Left lung (tissue), 14 donors: ENCODE measurements at places on chromosomes 4 and X. TPM values are rescaled to one million over a fixed set of nuclear protein-coding genes. Genes with fewer than 3 reads are reported as not detected.

PHEX gene
- polyA plus RNA-seq, result 10.2 TPM

DNA sequence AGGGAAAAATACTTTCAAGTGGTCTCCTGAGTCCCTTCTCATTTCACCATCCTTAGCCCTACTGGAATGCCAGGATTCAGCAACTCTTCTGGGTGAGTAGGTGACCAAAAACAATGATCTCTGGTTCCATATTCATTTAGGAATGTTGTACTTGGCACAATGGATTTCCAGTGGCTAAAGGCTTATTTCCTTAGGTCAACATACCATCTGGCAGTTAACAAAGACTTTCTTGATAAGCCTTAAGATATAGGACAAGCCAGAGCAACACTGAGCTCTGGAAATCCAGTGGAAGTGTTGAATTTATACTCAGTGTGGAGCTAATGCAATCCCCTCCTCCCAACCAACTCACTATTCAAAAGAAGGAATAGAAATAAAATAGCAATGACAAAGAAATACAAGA lies 139.4 kb upstream of the EMCN start:
- no peaks in the 10 kb centered on the region for H3K36me3 ChIP-seq
- no peaks in the 10 kb centered on the region for H3K27me3 ChIP-seq
- H3K4me3 ChIP-seq, result no peak overlapping the region
- no peaks in the 10 kb centered on the region for H3K4me1 ChIP-seq
- no peak for DNase-seq
- H3K27ac ChIP-seq, result no peak overlapping the region

DNA sequence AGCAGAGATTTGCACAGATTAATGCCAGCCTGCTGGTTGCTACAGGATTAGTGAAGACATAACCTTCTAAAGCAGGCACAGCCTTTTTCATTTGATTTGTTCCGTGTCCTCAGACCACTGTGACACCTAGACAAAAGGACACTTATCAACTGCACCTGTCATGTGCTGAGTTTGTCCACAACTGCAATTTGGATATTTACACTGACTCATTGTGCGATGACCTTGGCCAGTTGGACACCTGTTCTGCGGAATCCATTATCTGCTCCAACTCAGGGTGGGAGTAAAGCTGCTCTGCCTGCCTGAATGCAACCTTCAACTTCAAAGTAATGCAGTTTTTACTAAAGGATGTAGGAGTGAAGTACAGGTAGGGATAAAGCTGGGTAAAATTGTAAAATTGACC lies 4.1 kb upstream of the NR0B1 start:
- H3K27ac ChIP-seq, result no peak overlapping the region
- H3K4me1 ChIP-seq, result no peaks in the 10 kb centered on the region
- no peaks in the 10 kb centered on the region for H3K36me3 ChIP-seq
- H3K27me3 ChIP-seq, result peaks cover 18% of the 10 kb centered on the region
- no peak for DNase-seq

GRCh38 chrX:55342533-55343501 lies 78.1 kb upstream of the PAGE3 start:
- no peak overlapping the region for H3K27ac ChIP-seq
- H3K36me3 ChIP-seq, result no peaks in the 10 kb centered on the region
- no peak overlapping the region for H3K4me3 ChIP-seq
- H3K27me3 ChIP-seq, result no peaks in the 10 kb centered on the region
- H3K4me1 ChIP-seq, result no peaks in the 10 kb centered on the region

DNA sequence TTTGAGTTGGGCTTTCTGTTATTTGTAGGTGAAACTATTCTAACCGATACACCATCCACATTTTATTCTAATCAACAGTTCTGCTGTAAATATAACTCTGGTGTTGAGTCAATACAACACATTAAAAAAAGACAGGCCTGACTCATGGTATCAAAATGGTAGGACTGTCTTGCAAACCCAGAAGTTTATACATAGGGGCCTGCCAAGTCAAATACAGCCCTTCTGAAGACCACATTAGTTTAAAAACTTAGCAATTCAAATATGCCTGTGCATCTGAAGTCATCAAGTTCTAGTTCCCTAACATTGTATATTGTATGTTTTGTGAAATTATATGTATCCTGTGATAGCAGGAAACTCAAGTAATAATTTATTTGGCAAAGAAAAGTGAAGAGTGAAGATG lies 24.4 kb upstream of the PDE5A start:
- no peaks in the 10 kb centered on the region for H3K4me1 ChIP-seq
- DNase-seq, result no peak
- no peaks in the 10 kb centered on the region for H3K36me3 ChIP-seq
- H3K4me3 ChIP-seq, result no peak overlapping the region

DNA sequence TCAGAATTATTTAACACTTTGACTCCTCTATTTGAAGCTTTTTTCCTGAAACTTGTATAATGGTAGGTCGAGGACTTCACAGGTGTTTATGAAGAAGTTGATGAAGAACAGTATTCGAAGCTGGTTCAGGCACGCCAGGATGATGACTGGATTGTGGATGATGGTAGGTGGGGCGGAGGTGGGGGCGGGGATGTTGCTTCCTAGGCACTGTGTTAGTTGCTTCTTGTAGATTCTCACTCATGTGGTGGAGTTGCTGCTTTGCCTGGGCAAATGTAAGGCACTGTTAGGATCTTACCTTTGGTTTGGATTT lies 9.4 kb downstream of the POLA1 start:
- no peak overlapping the region for H3K27ac ChIP-seq
- no peaks in the 10 kb centered on the region for H3K4me1 ChIP-seq
- H3K36me3 ChIP-seq, result no peaks in the 10 kb centered on the region
- no peak for DNase-seq
